ENCODE measurements at places on chromosomes 16 and 17.

DNA sequence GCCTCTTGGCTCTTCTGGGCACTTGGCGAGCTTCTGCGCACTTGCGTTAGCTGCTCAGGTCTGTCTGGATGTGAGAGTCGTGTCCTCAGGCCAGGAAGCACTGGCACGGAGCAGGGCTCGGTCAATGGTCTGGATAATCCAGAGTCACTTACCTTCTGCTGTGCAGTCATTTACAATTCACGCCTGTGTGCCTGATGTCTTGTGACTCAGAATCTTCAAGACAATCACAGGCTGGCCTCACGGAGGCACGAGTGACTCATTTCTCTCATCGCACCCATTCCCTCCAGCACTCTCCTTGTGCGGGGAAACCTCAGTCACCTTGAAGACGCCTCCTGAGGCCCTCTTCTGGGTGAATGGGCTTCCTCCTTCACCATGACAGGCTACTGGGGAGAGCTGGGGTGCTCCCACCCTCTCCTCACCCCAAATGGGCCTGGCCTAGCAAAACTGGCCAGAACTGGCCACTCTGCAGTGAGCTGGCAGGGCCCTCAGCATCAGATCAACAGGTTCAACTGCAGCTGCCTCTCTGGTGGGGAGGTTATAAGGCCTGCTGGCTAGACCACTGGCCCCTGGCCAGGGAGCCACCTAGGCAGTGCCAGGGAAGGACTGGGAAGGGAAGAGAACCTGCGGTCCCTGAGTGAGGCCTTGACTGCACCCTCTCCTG is 1.9 kb upstream of the CAPN15 start:
- peak; percentile 65 for DNase-seq

- no peak for DNase-seq
These were observed 3.0 kb upstream of the MTMR4 start for GRCh38 chr17:58517378-58517927.

- no peak for DNase-seq
These were observed 25.5 kb downstream of the ADAMTS18 start for GRCh38 chr16:77409311-77409710.

GRCh38 chr16:54125751-54126655 is 160.6 kb downstream of the IRX3 start:
- DNase-seq, result no peak

GRCh38 chr17:59719526-59719925 is 12.1 kb downstream of the VMP1 start:
- DNase-seq, result peak; percentile 43

DNA sequence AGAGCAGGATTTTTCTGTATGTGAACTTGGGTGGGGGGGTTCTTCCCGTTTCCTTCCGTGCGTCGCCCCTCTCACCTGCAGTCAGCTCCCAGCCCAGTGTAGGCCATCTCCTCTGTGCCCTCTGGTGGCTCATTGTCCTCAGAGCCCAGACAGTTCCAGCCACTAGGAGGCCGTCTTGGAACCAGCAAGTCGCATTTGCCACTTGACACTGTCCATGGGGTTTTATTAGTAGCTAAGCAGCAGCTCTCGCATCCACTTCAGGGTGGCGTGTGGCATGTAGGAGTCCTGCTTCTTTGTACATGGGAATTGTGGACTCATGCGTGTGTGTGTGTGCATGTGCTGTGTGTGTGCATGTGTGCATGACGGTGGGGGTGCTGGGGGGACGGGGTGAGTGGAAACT is 74.0 kb downstream of the SEC14L1 start:
- DNase-seq, result no peak

DNA sequence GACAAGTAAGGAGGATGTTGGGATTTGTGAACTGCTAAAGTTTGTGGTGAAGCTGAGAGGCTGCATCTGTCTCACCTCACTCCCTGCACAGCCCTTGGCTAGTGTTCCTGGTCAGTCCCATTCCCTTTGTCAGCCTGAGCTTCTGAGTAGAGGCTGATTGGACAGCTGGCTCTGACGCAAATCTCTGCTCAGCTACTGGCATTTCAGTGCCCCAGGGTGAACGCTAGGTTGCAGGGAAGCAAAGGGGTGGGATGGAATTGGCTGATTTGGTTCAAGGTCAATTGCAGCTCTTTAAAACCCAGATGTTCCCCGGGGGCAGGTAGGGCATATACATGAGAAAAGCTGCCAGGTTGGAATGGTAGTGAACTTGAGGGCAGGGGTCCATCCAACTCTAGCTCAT is 23.1 kb upstream of the CNOT1 start:
- DNase-seq, result no peak

DNA sequence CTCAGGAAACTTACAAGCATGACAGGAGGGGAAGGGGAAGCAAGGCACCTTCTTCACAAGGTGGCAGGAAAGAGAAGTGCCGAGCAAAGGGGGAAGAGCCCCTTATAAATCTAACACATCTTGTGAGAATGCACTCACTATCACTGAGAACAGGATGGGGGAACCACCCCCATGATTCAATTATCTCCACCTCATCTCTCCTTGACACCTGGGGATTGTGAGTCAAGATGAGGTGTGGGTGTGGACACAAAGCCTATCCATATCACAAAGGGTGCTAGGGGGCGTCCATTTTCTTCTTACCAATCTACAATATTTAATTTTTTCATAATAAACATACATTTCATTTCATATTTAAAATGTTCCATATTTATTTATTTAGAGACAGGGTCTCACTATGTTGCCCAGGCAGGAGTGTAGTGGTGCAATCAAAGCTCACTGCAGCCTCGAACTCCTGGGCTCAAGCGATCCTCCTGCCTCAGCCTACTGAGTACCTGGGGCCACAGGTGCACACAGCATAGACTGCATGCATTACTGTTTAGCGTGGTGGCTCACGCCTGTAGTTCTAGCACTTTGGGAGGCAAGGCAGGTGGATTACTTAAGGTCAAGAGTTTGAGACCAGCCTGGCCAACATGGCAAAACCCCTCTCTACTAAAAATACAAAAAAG is 26.5 kb upstream of the FAAP100 start:
- DNase-seq, result no peak

GRCh38 chr16:81748476-81749198 is 30.5 kb upstream of the PLCG2 start:
- DNase-seq, result no peak

GRCh38 chr17:71313866-71314265 is 807.0 kb upstream of the SOX9 start:
- DNase-seq, result no peak

- no peak for DNase-seq
These were observed 50.4 kb downstream of the SLFN5 start for GRCh38 chr17:35293151-35293847.

GRCh38 chr16:86528061-86528929 is 18.0 kb downstream of the FOXF1 start:
- DNase-seq, result no peak

DNA sequence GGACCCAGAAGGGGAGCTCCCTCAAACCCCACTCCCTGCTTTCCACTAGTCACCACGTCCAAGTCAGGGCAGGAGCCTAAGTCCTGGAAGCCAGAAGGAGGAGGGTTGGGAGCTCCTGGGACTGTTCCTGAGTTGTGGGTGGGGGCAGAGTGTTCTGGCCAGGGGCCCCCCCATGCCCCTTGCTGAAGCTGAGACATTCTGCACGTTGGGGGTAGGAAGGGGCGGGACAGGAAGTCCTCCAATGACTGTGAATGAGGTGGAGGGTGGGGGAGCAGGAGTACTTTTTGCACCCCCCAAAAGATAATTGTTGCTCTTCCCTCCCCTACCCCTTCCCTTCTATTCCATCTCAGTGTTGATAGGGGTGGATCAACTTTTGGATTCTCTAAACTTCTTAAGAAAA is 21.4 kb upstream of the C17orf113 start:
- DNase-seq, result no peak

GRCh38 chr17:14594690-14595089 is 293.8 kb downstream of the HS3ST3B1 start:
- DNase-seq, result no peak

DNA sequence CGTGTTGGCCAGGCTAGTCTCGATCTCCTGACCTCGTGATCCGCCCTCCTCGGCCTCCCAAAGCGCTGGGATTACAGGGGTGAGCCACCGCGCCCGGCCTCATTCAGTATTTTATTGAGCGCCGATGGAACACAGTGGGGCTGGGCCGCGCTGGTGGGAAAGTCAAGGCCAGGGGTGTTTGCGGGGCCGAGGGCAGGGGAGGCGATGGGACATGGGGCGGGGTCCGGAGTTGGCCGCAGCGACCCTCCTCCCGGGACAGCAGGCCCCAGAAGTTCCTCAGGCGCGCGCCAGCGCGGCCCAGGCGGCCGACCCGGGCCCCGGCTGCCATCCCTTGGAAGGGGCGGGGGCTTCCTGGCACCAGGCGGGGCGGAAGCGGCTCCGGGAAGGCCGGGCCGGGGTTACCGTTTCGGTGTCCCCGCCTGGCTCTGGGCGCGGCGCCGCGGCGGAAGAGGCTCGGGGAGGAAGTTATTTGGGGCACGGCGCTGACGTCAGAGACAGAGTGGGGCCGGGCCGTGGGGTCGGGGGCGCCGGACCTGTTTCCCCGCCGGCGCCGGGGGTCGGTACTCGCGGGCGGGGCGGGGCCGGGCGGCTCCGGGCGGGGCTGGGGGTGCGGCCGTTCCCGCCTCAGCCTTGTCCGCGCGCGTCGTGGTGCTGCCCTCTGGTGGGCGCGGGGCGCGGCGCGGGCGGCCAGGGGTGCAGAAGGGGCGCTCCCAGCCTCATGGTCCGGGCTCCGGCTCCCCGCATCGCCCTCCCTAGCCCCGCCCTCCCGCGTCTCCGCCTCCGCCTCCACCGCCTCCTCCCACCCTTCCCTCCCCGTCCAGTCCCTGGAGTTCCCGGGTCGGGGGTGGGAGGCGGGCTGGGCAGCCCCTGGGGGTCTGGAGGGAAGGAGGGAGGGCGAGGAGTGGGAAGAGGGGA is 952 bp upstream of the PRSS27 start:
- DNase-seq, result peak; percentile 65

- peak; percentile 93 for DNase-seq
These were observed 21.0 kb downstream of the SOX8 start for GRCh38 chr16:1002399-1003166.

GRCh38 chr17:11880714-11881113 is 116.6 kb downstream of the ZNF18 start:
- DNase-seq, result peak; percentile 79

DNA sequence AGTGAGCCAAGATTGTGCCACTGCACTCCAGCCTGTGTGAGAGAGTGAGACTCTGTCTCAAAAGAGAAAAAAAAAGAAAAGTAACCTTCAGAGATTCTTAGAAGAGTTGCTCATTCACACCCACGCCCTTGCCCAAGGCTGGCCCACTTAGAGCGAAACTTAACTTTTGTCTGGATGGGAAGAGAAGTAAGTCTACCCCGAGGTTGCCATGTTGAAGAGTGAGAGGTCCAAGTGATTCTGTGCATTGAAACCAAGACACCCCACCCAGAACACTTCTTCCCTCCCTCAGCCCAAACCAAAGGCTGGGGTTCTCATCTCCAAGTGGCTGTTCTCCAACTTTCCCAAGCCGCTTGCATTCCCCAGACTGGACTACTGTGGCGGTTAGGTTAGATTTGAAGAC is 2.4 kb upstream of the CISD3 start:
- no peak for DNase-seq

GRCh38 chr17:75194879-75195278 is 10.6 kb upstream of the NUP85 start:
- no peak for DNase-seq

- DNase-seq, result no peak
These were observed 21.9 kb downstream of the ADORA2B start for GRCh38 chr17:15966879-15967248.

DNA sequence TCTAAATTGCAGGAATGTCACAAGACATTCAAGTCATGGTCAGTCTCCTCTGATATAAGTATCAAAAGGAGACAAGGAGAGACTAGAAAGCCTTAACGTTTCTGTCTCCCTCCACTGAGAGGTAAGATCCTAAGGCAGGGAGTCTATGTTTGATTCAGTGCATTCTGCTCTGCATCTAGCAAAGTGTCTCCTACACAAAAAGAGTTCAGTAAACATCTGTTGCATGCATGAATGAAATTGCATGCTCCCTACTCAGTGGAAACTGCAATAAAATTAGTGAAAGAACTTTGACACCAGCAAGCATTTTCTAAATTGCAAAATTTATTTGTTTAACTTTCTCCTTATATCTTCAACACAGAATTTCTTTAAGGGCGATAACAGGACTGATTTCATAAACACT is 111.1 kb downstream of the ADAMTS18 start:
- no peak for DNase-seq

DNA sequence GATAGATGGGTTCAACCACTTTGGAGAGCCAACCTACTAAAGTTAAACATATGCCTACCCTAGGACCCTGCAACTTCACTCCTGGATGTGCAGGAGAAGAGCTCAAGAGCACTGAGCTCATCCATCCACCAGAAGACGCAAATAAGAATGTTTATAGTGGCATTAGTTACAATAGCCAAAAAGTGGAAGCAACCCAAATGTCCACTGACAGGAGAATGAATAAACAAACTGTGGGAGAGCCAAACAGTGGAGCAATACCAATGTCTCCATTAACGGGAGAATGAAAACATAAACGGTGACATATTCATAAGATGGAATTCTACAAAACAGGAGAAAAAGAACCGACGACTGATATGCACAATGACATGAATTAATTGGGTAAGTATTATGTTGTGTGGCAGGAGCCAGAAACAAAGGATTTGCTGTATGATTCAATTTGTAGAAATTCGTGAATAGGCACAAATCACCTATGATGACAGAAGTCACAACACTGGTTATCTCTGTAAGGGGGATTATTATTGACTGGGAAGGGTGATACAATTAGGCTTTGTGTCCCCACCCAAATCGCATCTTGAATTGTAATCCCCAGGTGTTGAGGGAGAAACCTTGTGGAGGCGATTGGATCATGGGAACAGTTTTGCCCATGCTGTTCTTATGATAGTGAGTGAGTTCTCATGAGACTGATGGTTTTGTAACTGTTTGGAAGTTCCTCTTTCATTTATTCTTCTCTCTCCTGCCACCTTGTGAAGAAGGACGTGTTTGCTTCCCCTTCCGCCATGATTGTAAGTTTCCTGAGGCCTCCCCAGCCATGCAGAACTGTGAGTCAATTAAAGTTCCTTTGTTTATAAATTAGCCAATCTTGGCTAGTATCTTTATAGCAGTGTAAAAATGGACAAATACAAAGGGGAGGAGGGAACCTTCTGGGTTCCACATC is 57.9 kb upstream of the PLCG2 start:
- no peak for DNase-seq

GRCh38 chr16:27182906-27183405 is 20.4 kb upstream of the KDM8 start:
- no peak for DNase-seq

- DNase-seq, result no peak
These were observed 22.0 kb downstream of the MYO1D start for GRCh38 chr17:32854832-32855389.

- no peak for DNase-seq
These were observed 44.1 kb upstream of the CA10 start for GRCh38 chr17:52202520-52203080.

GRCh38 chr17:61309362-61310256 is 90.0 kb upstream of the TBX2 start:
- DNase-seq, result peak; percentile 57

Data from COLO829 (cell line).